ENCODE measurements at places on chromosomes 4 and X.

DNA sequence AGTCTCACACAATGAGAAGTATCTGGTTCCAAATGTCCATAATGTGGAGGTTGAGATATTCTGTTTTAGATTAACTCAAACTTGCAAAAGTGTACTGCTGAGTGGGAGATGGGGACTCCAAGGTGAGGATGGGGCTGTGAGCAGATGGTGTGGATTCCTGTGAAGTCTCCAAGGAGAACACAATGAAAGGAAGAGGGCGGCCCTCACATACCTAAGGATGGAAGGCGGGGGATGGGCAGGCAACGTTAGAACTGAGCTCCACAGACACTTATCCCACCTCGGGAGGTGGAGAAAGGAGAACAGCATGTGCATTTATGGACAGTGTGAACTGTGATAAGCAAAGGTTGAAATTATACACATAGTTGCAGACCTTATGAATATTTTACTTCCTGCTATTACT, 9.9 kb upstream of the SPATA4 start:
- no peak for DNase-seq

DNA sequence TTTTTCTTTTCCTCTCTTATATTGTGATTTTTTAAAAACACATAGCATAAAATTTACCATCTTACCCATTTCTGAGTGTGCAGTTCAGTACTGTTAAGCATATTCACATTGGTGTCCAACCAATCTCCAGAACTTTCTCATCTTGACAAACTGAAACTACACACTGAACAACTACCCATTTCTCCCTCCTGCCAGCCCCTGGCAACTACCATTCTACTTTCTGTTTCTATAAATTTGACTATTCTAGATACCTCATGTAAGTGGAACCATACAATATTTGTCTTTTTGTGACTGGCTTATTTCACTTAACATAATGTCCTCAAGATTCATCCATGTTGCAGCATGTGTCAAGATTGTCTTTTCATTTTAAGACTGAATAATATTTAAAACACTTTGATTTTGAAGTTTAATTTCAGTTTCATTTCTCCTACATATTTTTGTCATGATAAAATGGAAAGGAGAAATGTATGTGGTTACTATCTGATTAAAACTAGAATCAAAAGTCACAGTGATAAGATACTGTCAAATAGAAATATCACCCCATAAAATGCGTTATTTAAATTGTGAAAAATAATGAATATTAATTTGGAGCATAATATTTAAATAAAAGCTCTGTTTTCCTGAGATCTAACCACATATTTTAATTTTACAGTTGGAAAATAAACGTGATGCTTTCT, 122.8 kb downstream of the DIPK2B start:
- no peak for DNase-seq

GRCh38 chrX:34112459-34112858, 19.7 kb downstream of the FAM47A start:
- DNase-seq, result no peak

DNA sequence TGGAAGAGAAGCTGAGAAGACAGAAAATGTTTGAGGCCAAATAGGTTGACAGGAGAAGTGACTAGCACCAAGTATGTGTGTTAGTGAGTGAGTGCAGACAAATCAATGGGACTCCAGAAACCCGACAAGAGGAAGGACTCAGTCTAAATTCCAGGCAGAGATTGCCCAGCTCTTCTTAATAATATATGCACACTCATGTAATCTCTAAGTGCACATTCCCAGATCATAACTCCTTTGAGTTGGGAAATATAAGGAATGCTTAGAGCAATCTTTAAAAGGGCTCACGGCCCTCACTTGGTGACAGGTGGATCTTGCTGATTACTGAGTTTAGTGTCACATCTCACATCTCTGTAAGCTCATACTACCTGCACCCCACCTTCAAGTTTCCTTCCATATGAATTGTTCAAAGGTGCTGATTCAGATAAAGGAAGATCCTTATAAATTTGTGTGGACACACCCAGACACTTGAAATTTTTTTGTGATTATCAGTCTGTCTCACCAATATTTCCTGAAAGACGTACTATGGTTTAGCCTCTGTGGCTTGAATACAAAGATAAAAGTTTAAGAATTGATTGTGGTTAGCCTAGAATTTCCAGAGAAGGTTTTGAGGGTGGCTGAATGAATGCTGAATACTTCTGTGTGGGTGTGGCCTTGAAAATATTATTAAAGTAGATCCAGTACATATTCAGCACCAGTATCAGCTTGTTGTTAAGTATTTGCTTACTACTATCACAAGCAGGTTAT, 205.1 kb upstream of the UGT8 start:
- no peak for DNase-seq

- DNase-seq, result no peak
These were observed 270.7 kb downstream of the GRXCR1 start for GRCh38 chr4:43163101-43163792.

DNA sequence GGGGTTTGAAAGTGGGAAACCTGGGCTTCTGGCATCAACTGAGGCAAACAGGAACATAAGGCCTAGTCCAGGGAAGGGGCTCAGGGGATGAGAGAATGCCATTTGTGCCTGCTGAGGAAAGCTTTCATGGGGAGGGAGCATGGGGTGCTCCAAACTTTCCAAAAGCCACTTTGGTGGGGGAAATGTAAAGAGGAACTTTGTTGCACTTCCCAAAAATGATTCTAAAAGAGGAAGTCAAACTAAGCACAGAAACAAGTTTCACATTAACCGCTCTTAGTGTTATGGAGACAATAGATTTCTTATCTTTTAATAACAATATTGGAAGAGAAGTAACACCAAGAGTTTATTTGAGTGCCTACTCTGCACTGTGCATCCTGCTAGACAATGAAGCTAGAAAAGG, 32.3 kb downstream of the GAB3 start:
- no peak for DNase-seq

- no peak for DNase-seq
These were observed 46.1 kb upstream of the CTSO start for GRCh38 chr4:155999725-156000124.

- DNase-seq, result no peak
These were observed 17.8 kb downstream of the TMPRSS11E start for GRCh38 chr4:68465058-68465457.

GRCh38 chr4:13912966-13913365, 285.4 kb upstream of the BOD1L1 start:
- DNase-seq, result no peak

- no peak for DNase-seq
These were observed 11.8 kb downstream of the TCEAL1 start for GRCh38 chrX:103640401-103641155.

DNA sequence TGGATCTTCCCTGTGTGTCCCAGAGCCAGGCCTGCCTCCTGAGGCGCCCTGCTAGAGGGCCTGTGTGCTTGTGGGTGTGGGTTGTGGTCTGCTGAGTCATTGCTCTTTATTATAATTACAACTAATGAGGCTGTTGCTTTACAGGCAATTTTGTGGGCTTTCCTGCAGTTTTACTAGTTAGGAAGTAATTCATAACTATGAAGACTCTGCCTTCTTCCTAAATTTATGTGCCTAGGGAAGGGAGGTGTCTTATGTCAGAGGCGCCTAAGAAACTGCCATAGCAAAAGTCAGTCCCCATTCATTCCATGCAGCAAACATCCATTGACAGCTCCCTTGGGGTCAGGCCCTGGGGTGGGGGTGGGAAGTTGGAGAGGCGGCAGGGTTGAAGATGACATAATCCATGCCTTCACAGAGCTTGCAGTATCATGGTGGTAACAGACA, 359.2 kb downstream of the IDS start:
- DNase-seq, result no peak

DNA sequence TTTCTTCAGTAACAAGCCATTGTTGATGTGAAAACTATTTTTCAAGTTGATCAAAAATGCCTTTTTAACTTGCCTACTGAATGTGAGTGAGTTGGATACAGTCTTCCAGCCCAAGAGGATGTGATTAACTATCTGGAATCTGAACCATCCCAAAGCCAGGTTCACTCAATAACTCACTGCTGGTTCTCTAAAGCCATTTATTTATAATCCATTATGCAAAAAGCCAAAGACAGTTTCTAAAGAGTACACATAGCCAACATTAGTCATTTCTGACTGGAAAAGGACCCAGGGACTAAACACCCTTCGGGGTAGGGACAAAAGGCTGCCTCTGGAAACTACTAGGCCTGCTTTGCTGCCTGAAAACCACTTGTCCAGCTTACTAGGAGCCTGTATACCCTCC, 109.6 kb downstream of the SHROOM4 start:
- DNase-seq, result no peak

DNA sequence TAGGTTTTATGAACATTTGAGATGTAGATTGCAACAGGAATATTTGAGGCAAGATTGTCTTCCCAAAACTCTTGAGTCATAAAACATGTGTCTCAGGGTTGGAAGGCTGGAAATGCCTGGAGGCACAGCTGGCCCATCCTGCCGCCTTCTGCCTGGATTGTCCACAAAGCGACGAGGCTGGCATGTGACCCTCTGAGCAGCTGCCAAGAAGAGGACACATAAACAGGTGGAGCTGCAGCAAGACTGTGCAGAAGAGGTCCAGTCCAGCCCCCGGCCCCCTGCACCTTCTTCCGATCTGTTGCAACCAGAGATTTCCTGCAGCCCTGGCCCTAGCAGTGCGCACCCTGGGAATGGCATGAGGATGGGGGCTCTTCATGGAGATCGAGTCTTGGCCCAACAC, 101.9 kb upstream of the BCOR start:
- no peak for DNase-seq

DNA sequence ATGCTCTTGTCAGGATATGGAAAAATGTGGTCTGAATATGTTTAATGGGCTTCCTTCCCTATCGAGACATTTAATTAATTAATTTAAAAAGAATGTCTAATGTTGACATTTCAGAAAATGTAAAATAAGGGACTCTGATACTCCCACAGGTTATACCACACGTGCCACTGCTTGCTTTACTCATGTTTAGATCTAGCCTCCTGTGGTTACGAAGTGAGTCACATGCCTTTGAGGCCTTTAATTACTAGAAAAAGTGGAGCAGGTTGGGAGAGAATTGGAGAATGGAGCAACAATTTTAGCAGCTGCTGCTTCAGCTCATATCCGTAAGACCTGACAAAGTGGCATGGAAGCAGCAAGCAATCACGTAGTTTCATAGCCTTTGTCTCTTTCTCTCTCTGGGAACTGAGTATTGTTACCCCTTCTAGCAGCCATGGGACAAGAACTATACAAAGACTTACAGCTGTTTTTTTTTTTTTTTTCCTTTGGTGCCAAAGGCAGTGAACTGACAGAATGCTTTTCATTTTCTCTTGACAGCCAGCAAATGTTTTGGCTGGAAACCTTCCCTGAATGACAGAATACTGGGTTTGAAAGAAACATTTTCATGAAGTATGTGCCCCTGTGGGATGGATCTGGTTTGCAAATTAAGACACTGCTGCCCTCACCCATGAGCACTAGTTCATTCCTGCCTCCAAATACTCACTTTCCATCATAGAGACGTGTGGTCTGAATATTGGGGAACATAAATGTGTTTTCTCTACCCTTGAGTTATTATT, 355.1 kb upstream of the PABPC5 start:
- no peak for DNase-seq

DNA sequence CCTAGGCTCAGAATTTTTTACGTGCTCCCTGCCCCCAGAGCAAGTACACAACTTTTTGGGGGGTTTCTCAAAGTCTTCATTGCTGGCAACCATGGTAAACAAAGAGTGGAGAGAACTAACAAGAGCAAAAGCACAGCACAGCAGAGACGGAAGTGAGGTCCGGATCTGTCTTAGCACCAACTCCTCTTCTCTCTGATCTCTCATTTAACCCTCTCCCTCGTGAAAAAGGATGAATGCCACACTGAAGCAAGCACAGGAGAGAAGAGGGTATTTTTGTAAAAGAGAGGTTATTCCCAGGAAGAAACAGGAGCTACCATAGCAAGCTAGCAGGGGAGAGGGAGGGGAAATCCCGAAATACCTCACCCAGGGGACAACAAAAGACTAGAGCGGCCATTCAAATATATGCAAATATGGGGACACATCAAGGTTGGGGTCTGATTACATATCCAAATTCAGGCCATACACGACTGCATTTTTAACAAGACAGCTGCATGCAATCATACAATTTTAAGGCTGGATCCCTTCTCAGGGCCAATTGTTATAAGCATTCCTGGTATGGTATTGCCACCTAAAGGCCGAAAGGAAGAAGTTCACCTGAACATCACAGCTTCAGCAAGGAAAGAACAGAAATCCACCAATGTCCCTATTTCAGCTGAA, 46.6 kb downstream of the CD40LG start:
- DNase-seq, result no peak

GRCh38 chr4:26023203-26023972, 109.4 kb downstream of the SMIM20 start:
- DNase-seq, result no peak

DNA sequence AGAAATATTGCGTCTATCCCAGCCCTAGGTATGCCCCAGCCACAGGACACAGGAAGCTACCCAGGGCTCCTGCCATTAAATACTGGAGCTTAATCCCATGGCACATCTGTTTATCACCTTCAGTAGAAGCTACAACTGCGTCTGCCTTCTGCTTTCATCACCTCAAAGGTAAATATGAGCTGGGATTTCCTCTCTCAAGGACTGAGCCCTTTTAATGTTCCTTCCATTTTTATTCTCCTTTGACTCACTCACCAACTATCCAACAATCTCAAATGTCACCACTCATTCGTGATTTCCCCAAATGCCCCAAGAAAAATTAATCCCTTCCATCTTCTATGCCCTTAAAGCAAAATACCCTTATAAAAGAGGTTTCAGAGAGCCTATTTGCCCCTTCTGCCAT, 1.8 kb upstream of the MID1 start:
- no peak for DNase-seq

GRCh38 chrX:57447856-57448255, 144.0 kb upstream of the ZXDB start:
- DNase-seq, result no peak

GRCh38 chrX:15947648-15948317, 93.2 kb upstream of the AP1S2 start:
- no peak for DNase-seq

GRCh38 chr4:135538698-135539097, 1337.1 kb upstream of the PABPC4L start:
- no peak for DNase-seq

- no peak for DNase-seq
These were observed 22.0 kb upstream of the ARSH start for GRCh38 chrX:2984342-2984741.

- DNase-seq, result no peak
These were observed 917 bp downstream of the MYL5 start for GRCh38 chr4:675036-675882.

DNA sequence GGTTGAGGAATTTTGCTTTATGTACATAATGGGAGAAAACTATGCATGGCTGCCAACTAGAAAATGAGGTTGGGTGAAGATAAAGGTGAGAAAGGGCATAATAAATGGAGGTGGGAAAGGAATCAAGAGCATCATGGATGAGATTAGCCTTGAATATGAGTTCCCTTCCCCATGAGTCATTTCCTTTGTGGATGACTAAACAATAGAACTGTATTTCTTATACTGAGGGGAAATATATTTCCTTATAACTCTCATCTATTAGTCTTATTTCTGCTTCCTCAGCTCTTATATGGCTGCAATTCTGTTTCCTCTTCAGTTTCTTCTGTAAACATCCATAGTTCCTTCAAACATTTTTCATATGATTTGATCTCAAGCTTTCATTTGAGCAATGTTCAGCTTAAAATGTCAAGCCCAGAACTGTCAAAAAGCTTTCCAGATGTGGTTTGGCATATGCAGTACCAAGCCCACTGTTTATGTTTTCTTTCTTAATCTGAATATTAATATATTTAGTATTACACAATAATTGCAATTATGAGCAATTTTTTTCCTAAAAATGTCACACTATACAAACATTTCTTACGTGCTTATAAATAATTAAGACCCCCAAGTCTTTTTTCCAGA, 100.7 kb upstream of the GRPR start:
- DNase-seq, result no peak

- DNase-seq, result no peak
These were observed 12.9 kb downstream of the TMEM184C start for GRCh38 chr4:147629783-147630730.

- no peak for DNase-seq
These were observed 54.6 kb downstream of the USP26 start for GRCh38 chrX:133042260-133042659.
